ENCODE measurements at places on chromosomes 12 and 14.

DNA sequence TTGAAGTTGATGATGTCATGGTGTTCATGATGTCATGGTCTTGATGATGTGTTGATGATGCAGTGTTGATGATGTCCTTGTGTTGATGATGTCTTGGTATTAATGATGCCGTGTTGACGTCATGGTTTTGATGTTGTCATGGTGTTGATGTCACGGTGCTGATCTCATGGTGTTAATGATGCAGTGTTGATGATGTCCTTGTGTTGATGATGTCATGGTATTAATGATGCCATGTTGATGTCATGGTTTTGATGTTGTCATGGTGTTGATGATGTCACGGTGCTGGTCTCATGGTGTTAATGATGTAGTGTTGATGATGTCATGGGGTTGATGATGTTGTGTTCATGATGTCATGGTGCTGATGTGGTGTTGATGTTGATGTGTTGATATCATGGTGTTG lies 48.0 kb upstream of the RIMBP2 start:
- no peak for DNase-seq

DNA sequence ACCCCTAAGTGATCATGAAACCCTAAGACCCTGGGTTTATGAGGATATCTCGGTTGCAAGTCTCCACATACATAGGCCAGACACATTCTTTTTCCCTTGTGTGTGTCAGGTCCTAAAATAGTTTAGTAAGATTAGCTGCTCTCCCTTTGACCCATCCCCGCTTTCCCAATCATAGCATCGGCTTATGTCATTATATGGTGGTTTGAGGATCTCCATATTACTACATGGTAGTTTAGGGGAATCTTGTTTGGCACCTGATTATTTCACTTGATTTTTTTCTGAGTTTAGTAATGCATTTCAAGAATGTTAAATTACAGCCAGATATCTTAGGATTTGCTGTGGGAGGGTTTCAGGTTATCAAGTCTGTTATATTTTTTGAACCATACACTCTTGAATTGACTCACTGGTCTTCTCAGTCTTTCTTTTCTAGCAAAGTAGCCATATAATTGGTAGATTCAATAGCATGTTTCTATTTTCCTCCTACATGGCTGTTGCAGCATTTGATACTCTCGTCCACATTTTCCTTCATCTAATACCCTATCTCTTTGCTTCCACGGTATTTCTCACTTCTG lies 68.3 kb upstream of the TRHDE start:
- no peak for DNase-seq

- DNase-seq: no peak
Measured at GRCh38 chr12:52976574-52977071, 27.7 kb downstream of the KRT18 start.

DNA sequence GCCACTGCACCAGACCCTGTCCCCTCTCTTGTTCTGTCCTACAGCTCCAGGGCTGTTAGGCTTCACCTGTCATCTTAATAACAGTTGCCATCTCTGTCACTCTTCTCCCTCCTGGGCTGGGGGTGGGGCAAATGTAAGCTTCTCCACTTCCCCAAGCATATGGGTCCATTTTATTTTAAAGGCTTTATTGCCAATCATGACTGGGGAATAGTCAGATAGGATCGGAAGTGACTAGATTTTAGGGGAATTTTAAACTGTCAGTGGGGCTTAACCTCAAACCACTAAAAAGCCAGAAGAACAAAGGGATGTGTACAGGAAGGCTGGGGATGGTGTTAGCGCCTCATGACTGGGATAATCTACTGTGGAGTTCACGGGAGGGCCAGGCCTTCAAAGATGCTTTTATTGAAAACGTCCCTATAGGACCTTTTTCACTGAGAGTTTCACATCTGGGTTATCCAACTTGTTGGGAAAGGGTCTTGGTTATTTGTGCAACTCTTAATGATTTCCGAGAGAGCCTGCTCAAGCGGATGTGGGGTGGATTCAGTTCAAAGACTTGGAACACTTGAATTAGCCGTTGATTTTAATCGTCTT lies 41.6 kb downstream of the CHST11 start:
- DNase-seq: no peak

DNA sequence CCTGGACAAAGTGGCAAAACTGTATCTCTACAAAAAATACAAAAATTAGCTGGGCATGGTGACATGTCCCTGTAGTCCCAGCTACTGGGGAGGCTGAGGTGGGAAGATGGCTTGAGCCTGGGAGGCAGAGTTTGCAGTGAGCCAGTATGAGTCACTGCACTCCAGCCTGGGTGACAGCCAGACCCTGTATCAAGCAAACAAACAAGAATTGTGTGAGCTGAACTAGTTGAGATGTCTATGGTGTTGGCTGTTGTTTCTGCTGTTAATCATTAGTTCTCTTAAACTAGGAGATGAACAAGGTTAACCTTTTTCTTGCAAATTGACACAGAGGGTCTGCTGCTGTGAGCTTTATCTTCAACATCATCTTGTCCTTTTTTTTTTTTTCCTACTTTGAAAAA lies 23.6 kb downstream of the RASSF3 start:
- DNase-seq: no peak

GRCh38 chr12:92138144-92138543 lies 7.5 kb downstream of the BTG1 start:
- no peak for DNase-seq

GRCh38 chr14:98912655-98913054 lies 359.3 kb downstream of the BCL11B start:
- no peak for DNase-seq

DNA sequence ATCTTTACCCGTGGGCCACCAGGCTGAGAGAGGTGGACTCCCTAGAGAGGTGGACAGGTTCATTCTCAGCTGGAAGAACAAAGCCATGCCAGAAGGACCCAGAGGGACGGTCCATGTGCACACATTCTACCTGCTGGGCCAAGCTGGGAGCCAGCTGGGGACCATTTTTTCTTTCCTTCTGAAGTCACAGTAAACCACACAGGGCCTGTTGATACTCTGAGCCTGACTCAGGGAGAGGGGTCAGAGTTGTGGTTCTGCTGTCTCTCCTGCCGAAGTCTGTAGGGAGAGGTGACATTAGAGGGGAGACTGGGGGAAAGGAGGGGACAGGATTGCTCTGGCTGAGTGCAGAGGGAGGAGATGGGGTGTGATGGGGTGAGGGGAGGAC lies 148.6 kb downstream of the TSPAN9 start:
- no peak for DNase-seq

DNA sequence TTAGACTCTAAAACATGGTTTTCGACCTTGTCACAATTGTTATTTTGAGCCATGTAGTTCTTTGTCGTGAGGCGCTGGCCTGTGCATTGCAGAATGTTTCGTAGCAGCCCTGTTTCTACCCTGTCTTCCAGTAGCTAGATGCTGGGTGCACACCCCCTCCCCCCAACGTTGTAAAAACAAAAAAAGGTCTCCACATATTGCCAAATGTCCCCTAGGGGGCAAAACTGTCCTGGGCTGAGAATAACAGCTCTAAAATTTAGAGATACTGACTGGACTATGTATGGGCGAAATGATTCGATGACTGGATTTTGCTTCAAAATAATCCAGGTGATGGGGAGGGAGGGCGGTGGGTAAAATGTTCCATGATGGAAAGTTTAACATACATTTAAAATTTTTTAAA lies 126.1 kb upstream of the FUT8 start:
- no peak for DNase-seq

DNA sequence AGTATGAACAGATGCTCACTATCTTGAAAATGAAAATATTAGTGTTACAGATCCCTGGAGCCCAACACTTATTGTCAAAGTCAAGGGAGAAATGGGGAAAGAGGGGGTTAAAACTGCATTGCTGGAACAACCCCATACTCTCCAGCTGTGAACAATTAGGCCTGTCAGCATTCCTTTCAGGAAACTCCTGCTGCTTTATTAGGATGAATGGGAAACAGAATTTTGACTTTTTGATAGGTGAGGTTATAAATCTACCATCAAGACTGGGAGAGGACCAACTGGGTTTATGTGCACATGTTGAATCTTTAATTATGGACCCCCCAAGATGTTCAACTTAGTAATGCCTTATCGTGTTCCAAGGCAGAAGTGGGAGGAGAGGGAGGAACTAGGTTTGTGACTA lies 85.0 kb downstream of the TMTC1 start:
- DNase-seq: no peak

GRCh38 chr14:74647678-74648461 lies 35.8 kb upstream of the LTBP2 start:
- DNase-seq: peak; percentile 7

GRCh38 chr12:56951582-56952339 lies 5.6 kb downstream of the RDH16 start:
- DNase-seq: no peak

DNA sequence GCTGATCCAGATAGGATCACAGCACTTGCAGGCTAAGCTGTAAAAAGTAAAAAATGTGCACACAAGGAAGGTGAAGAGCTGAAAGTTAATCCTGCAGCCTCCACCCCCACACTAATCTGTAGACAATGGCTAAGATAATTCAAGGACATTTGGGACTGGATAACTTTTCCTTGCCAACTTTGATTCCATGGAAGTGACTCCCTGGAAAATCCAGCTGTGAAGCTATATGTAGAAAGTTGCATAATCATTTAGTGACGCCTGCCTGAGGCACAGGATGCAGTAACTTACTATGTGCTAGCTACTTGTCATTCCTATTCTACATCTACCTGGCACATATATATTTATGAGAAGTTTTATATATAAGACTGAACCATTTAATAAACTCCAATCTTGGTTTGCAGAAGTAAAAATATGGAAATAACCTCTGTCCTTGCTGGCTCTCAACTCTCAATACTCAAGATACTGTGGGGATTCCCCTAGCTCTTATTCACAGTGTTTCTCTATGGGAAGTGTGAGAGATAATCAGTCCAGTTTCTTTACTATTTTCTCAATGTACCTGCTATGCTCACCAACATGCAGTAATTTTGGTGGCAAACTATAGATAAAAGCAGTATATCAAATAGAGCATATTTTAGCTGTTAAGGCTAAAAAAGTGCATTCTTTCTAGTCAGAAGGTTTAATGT lies 14.8 kb downstream of the LDHB start:
- DNase-seq: no peak

GRCh38 chr12:27644158-27644845 lies 51.9 kb upstream of the REP15 start:
- no peak for DNase-seq

DNA sequence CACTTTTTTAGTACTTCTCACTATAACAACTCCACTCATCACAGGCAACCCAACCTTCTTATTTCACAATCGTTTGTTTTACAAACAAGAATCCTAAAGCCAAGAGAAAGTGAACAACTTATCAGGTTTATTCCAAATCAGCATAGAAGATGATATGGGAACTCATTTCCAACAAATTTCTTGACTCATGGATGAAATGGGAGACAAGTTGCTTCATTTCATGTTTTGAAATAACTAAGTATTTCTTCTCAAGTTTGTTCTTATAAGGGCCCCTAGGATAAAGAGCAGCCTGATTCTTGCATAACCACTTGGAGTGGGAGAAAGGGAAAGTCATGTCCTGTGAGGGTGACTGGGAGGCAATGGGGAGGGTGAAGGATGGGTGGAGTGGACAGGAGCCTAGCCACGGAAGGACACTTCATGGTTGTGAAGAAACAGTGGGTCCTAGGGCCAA lies 168.3 kb downstream of the DUSP6 start:
- no peak for DNase-seq

- DNase-seq: no peak
Measured at GRCh38 chr12:123445388-123446332, 9.2 kb upstream of the RILPL2 start.

DNA sequence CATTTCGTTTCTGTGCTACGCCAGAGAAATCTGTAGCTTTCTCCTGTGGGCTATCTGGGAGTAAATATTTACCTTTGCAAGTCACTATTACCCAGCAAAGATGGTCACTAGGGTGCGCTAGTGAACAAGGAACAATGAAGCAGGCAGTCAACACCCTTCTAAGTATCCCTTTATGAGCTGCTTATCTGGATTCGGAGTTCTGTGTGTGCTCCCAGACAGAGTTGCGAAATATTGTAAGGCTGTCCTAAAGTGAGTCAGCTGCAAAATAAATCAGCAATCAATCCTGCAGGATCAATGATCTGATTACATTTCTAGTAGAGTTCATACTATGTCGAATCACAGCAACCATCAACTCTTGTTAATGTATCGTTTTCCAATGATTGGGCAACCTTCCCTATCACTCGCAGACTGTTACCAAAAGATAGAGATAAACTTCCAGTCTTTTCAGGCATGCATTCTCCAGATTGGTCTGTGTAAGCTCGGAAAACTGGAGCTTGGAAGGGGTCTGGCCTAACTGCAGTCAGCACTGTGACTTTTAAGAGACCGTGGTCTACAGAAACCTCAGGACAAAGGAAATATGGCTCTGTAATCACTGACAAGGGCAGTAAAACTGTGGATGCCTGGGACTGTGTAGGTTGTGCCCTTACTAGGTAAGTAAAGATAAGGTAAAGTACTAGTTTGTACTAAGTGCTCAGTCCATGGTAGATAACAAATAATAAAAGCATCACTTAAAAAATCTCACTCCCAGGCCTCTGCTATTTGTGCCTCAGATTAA lies 133.5 kb downstream of the KCNK10 start:
- DNase-seq: peak; percentile 86

DNA sequence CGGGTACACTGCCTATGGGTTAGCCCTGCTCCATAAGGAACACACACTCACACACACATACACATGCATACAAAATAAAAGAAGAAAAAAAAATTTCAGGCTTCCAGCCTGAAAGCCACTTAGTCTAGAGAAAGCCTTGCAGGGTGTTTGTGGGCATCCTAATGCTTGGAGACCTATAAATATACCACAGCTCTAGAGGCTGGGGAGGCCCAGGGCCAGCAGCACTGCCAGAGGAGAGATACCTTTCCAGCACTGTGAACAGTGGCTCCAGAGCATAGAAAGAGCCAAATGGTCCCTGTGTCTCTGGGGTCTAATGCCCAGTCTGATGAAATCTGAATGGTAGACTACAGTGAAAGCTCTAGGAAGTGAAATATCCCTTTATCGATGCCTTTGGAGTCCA lies 12.9 kb downstream of the FAM161B start:
- no peak for DNase-seq

DNA sequence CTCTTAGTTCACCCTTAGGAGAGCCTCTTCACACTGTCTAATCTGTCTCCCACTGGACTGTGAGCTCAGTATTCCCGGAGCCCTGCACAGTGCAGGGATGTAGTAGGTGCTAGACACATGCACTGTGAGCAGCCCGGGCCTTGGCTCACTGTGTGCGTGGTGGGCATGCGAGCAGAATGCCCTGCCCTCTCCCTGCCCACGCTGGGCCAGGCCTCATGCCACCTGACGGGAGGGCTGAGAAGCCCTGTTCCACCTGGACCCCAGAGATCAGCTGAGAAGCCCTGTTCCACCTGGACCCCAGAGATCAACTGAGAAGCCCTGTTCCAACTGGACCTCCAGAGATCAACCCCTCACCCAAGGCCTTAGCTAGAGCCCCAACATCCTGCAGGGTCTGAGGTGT lies 10.9 kb downstream of the RPS6KL1 start:
- no peak for DNase-seq

DNA sequence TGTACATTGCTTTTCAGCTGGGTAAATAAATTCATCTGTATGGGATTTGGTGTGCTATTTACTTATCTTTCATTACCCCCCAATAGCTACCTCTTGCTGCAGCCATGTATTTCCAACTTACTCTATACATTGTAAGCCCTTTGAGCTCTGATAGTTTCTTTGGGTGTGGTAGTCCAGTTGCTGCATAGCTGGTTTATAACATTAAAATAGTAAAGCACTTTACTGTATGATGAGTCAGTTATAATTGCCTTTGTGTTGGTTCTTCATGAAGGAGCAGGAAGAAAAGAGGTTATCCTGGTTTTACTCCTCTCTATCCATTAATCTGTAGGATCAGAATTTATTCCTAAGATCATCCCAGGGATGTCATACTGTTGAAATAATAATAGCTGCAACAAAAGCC lies 15.7 kb downstream of the TBC1D30 start:
- DNase-seq: no peak
